ENCODE measurements at places on chromosomes 3 and 15.
A peak's percentile ranks its signal among the peaks of the same experiment; 100 is the strongest.

DNA sequence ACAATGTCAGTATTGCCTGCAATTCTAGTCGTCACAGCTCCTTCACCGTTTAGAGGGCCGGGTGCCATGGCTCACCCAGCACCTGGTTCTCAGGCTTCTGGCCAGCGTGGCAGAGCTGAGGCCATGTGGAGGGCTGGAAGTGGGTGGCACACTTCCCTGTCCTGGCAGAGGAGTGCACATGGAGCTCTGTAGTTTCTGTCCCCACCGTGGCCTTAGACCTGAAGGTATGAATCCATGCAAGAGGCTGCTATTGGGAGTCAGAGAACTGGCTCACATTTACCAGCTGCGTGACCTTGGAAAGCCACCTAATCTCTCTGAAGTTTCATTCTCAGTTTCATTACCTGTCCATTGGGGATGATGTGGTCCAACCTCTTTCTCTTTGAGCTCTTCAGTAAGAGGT lies 22.2 kb downstream of the EPHB1 start:
- no peak for DNase-seq

- no peak for DNase-seq
Observed at GRCh38 chr15:50138391-50138790, 19.4 kb upstream of the ATP8B4 start.

DNA sequence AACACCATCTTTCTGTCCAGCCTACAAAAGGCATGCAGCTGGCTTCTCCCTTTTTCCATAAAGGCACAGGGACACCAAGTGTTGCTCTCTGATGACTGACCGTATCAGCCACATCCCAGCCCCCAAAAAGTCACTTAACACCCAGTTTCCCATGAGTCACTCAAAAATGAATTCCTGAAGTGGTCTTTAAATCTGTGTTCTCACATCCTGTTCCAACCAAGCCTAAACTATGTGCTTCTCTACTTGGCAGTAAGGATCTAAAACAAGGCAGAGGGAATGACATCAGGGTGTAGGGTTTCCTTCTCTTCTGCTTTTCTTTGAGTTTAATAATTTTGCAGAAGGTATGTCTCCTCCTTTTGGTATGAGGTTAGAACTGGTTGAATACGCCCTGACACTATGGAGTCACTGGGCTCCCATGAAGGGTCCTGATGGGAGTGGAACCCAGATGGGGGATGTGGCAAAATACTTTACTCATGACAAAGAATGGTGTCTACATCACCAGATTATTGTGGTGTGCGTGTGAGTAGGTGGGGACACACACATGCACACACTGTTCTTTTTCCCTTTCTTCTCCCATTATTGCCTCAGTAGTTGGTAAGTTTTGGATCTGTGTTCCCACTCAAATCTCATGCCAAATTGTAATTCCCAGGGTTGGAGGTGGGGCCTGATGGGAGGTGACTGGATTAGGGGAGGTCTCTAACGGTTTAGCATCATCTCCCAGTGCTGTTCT lies 35.6 kb upstream of the CCK start:
- DNase-seq, result no peak

- no peak for DNase-seq
Observed at GRCh38 chr3:108041253-108041652, 49.6 kb downstream of the CD47 start.

GRCh38 chr3:59380146-59380545 lies 330.3 kb upstream of the CFAP20DC start:
- DNase-seq, result no peak

DNA sequence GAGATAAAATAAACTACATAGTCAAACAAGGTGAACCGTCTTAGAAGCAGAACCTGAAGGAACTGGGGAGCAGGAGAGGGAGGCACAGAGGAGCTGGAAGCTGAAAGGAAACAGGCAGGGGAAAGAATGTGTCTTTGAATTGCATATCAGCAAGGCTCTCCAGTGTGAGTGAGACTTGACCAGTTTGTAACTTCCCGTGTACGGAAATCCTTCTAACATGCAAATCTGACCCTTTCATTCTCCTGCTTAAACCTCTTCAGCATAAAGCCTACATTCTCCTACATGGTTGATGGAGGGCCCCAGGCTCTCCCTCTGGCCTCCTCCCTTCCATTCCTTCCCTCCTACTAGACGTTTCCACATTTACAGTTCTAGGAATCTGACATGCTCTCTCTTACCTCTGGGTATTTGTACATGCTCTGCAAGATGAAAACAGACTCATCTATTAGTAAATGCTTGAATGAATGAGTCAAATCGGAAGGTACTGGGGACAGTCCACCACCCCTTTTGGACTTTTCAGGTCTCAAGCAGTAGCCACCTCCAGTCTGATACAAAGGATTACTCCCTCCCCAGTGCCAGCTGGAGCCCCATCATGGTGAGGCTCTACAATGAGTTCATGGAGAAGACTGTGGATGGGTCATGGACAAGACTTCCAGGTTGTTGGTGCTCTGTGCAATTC lies 6.1 kb upstream of the SLC25A38 start:
- DNase-seq, result no peak

GRCh38 chr3:67599821-67600220 lies 54.6 kb downstream of the SUCLG2 start:
- DNase-seq, result no peak

DNA sequence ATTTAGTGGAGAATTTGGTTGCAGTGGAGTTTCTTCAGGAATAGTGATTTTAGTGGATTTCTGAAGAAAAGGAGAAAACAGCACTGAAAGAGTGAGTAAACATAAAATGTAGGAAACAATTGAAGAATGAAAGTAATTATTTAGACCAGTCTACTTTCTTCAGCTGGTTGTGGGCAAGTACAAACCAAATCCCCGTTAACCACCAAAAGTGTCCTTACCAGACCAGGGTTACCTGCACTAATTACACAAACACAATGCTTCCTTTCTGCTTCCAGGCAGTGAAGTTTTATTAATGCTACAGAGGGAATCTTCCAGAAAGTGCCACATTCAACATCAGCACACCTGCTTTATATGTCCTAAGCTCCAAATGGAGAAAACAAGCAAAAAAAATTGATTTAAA lies 248.0 kb upstream of the TBC1D5 start:
- no peak for DNase-seq

DNA sequence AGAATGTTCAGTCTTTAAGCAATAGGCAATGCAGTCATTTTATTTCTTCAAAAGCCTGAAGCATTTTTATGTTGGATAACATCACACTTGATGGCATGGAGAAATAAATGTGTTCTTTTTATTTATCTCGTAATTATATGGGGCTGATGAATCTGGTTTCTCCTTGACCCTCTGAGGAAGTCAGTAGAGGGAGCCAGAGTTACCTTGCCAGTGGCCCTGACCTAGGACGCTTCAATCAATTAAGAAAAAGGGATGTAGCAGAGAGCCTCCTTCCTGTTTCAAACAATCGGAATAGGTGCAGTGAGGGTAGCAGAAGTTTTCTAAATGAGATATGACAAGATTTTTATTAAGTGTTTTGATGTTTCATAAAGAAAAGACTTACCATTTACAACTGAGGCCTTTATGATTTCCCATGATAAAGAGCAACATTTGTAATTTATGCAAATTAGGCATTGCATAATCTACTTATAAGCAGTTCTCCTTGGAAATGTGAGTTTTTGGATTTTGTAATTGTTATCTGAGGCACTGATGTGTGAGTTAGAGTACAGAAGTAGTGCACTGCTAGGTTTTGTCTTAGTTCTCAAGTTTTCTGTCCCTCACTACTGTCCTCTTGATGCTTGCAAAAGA lies 129.1 kb downstream of the RAP2B start:
- DNase-seq, result no peak

DNA sequence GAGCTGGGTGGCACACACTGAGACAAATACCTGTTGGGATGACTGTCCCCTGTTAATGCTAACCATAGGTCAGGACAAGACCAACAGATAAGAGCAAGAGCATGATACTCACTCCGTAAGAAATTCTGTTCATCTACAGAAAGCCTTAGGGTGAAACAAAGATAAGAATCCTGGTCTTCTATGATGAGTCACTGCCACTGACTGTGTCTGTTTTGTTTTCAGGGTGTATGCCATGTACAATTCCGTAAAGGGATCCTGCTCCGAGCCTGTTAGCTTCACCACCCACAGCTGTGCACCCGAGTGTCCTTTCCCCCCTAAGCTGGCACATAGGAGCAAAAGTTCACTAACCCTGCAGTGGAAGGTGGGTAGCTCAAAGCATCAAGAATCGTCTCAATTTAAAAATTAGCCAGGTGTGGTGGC lies 141.1 kb downstream of the GHSR start:
- DNase-seq, result peak; percentile 70

- DNase-seq, result no peak
Observed at GRCh38 chr3:14477311-14477935, 62.7 kb downstream of the GRIP2 start.

- DNase-seq, result peak; percentile 92
Observed at GRCh38 chr3:66486646-66487045, 14.2 kb downstream of the LRIG1 start.

- DNase-seq, result no peak
Observed at GRCh38 chr3:113791381-113791780, 44.5 kb downstream of the ATP6V1A start.

GRCh38 chr3:77807312-77807711 lies 767.4 kb downstream of the ROBO2 start:
- DNase-seq, result no peak

GRCh38 chr15:44812029-44812517 lies 75.7 kb downstream of the TRIM69 start:
- DNase-seq, result no peak

DNA sequence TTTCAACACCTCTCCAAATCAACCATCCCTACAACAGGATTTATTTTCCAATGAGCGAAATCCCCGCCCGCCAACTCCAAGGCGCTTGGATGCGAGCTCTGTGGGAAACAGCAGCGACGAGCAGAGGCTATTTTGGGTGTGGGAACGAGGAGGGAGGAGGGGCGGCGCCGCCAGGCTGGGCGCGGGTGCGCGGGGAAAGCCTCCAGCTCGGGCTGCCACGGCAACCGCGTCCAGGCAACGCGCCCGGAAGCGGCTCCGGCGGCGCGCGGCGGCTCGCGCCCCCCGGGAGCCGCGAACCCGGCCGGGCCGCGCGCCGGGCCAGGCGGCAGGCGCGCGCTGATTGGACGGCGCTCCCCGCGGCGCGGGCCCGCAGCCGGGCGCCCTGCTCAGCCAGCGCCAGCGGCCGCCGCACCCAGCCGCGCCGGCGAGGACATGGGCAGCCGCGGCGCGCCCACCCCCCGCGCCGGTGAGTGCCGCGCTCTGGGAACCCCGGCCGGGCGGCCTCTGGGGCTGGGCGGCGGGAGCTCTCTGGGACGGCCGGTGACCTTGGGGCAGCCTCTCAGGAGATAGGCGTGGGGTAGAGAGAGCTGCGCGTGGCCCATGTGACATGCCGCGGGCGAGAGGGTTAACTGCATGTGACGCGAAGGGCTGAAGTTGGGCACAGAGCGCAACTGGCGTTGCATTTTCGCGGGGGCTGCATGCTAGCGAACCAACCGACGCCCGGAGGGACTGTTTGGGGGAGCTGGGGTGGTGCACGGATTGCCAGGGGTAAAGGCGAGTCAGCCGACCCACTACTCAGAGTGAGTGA lies at the start of gene FAM81A:
Gene FAM81A, plus strand, starts transcription at position 370 of the 808 bp plus-strand sequence. CDS start 20,441 bp downstream, outside the sequence.
- peak; percentile 58 for DNase-seq

GRCh38 chr3:186385856-186386602 lies 24.0 kb upstream of the DGKG start:
- DNase-seq, result no peak

- DNase-seq, result no peak
Observed at GRCh38 chr15:71335591-71335990, 220.3 kb downstream of the THSD4 start.

- no peak for DNase-seq
Observed at GRCh38 chr15:50190166-50190570, 8.2 kb downstream of the SLC27A2 start.

DNA sequence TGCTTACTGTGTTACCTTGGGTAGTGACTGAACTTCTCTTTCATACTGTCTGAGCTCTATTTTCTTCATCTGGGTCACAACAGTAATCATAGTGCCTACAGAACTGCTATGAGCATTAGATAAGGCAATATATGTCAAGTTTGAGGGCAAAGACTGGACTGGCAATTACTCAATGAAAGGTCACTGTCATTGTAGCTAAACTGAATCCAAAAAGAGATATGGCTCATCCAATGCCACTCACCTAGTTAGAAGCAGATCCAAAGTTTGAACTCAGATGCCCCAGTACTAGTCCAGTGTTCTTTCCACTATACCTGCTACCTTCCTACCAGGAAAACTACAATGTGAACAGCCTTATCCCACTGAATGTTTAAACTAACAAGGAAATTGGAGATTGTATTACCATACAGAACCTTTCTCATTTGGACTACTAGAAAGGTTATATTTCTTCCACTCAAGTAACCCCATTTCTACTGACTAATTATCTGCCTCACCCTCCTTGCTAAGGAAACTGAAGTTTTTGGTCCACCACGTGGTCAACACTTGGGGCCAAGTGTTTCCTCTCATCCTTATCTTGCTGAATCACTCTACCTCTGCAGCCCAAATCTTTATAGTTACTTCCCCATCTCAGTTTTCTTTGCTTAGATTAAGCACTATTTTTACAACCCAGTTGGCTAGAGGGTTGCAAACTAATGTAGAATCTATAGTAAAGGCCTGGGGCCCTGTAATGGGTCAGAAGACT lies 202.3 kb upstream of the LPP start:
- peak; percentile 40 for DNase-seq

DNA sequence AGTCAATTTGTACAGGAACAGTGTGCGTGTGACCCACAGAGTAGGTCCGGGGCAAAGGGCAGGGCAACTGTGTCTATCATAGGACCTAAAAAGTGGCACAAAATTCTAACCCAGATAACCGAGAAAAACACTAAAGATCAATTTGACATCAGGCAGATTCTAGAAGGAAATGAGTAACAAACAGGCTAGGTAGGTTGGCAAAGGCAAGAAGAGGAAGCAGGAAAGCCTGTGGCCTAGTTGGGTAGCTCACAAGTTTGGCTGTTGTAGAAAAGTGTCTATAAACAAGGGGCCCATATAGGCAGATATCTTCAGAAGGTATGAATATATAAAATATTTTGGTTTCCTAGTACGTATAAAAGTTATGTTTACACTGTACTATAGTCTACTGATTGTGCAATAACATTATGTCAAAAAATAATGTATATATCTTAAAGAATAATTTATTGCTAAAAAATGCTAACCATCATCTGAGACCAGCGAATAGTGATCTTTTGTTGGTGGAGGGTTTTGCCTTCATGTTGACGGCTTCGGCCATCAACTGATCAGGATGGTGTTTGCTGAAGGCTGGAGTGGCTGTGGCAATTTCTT lies 13.3 kb upstream of the OR5K1 start:
- no peak for DNase-seq
